Stimulated activated CD8-positive, alpha-beta memory T cell treated with anti-CD3 and anti-CD28 coated beads, Interleukin-12 subunit alpha, Interleukin-12 subunit beta, amount 100 ng/mL, for 4 hours (primary cell): ENCODE measurements at places on chromosomes 1 and 21.

- DNase-seq = no peak
Measured at GRCh38 chr21:42414066-42414465, 10.4 kb downstream of the UBASH3A start.

GRCh38 chr1:221711063-221711577 is 30.8 kb downstream of the DUSP10 start:
- DNase-seq = no peak

DNA sequence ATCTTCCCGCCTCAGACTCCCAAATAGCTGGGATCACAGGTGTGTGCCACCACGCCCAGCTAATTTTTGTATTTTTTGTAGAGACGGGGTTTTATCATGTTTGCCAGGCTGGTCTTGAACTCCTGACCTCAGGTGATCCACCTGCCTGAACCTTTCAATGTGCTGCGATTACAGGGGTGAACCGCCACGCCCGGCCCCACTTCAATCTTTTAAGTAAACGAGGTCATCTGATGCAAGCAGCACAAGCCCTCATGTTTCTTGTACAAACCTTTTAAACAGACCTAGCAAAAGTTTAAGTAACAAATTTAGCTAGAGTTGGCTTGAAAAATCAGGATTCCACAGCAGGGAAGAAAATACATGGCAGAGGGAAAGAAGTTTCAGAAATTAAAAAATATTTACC is 21.2 kb upstream of the USP1 start:
- no peak for DNase-seq

DNA sequence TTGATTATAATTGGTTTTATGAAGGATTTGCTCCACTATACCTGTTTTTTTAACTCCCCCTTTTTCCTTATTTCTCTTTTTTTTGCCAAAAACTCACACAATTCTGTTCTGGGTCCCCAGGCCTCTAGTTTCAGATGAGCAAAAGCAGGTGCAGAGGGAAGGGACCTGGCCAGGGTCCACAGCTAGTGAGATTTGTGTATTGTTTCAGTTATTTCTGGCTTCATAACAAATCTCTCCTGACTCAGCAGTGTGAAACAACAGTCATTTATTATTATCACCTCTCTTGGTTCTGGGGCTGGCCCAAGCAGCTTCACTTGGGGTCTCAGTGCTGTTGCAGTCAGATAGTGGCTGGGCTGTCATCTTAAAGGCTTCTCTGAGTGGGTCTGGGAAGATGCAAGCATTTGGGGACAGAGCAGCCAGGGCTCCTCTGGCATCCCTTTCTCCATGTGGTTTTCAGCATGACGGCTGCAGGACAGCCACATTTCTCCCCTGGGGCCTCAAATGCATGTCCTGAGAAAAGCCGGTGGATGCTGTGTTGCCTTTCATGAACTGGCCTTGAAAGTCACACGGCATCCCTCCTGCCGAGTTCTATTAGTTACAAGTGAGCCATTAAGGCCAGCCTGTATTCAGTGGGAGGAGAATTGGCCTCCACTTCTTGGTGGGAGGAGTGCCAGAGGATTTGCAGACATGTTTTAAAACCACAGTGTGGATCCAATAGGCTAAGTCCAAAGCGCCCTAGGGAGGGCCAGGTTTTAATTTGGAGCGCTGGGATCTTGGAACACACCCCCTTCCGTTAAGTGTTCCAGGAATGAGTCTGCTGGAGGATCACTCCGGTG is 137.1 kb downstream of the CAMTA1 start:
- DNase-seq = no peak

GRCh38 chr1:115184260-115184950 is 95.1 kb upstream of the TSPAN2 start:
- no peak for DNase-seq

- no peak for DNase-seq
Measured at GRCh38 chr1:147833231-147833860, 69.2 kb upstream of the GJA8 start.

- no peak for DNase-seq
Measured at GRCh38 chr1:77333501-77333900, 51.7 kb downstream of the AK5 start.

DNA sequence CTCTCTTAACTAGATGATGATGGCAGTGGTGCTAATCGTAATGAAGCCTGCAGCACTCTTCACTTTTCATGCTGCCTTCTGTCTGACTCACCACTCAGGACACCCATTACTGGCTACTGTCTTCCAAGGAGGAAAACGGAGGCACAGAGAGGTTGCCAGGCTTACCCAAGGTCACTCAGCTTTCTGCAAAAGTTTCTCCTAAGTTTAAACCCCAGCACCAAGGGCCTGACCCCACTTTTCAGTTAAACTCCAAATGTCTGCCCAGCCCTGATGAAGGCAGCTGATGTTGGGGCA is 78.1 kb upstream of the RUNX3 start:
- DNase-seq = no peak

GRCh38 chr21:27173053-27173452 is 206.2 kb upstream of the ADAMTS5 start:
- DNase-seq = no peak

DNA sequence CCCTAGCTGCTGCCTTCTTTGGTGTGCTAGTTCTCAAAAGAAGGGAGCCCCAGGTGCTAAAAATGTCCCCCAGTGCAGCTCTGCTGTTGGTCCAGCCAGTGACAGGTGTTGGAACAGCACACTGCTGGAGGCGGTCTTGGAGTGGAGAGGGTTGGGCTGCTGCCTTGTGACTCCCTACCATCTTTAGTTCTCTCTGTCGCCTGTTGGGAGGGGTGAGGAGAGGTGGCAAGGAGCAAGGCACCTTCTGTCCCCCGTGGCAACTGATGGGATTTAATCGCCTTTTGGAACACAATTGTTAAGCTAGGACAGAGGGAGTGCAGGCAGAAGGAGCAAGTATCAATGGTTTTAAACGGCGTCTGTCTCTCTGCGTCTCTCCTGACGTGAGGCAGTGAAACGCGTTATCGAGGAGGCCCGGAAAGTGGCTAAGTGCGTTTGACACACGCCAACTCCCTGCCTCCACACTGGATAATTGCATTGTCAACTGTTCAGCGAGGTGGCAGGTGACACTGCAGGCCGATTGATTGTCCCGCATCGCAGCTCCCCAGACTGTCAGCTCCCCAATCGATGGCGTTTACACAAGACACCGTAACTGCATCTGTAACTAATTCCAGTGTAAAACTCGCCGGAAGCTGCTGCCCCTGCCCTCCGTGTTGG is 34.0 kb downstream of the TMEM53 start:
- DNase-seq = no peak

DNA sequence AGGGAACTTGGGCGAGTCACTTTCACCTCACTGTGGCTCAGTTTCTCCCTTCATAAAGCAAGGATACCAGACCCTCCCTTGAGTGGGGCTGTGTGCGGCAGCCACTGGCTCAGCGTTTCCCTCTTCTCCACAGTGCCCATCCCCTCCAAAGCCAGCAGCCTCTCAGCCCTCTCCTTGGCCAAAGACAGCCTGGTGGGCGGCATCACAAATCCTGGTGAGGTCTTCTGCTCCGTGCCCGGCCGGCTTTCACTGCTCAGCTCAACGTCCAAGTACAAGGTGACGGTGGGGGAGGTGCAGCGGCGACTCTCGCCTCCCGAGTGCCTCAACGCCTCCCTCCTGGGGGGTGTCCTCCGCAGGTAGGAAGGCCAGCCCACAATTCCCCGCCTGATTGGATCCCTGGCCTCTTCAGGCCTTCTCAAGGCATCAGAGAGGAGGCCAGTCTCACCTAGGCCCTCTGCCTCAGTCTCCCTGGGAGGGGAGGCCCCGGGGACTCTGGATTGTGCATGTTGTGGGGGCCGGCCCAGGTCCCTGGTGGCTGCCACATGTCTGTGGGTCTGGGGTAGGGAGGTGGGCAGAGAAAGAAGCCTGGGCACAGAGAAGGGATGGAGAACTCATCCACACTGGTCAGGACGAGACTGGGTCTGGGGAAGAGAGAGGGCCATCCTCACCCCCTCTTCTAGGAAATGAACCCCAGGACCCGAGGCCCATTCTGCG is 15.2 kb downstream of the TFAP2E start:
- DNase-seq = no peak

DNA sequence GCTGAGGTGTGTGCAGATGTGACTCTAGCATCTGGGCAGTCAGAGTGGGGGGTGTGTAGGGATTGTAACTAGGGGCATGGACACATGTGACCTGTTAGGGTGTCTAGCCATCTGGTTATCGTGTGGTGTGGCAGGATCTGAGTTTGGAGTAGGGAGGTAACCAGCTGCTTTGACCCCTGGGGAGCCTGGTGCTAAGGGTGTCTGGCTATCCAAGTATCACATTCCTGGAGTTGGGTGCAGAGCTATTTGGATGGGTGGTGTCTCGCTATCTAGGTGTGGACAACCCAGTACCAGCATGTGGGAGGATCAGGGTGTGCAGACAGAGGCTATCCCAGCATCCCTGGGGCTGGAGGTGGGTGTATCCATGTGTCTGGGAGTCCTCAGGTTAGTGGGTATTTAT is 4.7 kb downstream of the PTPRU start:
- DNase-seq = no peak

GRCh38 chr1:219876798-219877209 is 51.6 kb downstream of the SLC30A10 start:
- no peak for DNase-seq

- no peak for DNase-seq
Measured at GRCh38 chr1:173489149-173489600, 12.0 kb downstream of the PRDX6 start.

- no peak for DNase-seq
Measured at GRCh38 chr1:107689733-107690132, 275.2 kb downstream of the VAV3 start.

GRCh38 chr1:40976952-40977690 is 2.4 kb upstream of the CTPS1 start:
- no peak for DNase-seq

DNA sequence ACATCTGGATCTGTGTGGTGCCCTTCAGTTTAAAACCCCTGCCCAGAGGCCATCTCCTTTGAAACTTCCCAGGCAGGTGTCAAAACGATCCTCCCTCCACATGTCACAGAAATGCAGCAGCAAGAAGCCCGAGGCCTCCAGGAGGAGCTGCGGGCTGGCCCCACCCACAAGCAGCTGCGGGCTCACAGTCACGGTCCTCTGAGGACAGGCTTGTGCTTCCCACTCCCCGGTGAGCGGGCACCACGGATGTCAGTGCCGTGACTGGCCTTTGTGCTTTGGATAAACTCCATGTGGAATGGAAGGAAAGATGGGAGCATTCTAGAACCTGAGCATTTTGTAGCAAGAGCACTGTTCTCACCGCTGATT is 65.8 kb downstream of the SIK1 start:
- no peak for DNase-seq

DNA sequence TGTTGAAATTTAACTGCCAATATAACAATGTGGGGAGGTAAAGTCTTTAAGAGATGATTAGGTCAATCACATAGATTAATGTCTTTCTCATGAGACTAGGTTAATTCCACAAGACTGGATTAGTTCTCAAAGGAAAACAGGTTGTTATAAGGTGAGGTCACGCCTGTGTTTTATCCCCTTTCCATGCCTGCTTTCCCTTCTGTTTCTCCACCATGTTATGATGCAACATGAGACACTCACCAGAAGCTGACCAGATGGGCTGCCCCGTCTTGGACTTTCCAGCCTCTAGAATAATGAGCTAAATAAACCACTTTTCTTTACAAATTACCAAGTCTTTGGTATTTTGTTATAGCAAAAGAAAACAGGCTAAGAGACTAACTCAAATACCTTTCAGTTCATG is 70.8 kb downstream of the DDAH1 start:
- no peak for DNase-seq

DNA sequence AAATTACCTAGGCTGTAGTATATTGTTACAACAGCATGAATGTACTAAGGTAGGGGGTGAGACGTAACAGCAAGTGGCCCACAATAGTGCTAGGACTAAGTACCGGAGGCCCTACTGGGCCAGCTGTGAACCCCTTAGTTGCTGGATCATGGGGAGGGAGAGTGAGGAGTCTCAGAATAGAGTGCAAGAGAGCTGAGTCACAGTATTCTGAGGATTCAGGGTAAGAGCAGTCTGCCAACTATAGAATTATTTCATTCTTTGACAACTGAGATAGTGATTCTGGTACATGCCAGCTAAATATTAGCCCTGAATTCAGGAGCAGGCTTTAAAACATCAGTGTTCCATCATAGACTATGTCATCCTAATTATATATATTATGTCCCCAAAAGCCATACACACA is 218.7 kb downstream of the TM2D1 start:
- no peak for DNase-seq

GRCh38 chr1:43849670-43850069 is 83.9 kb upstream of the ARTN start:
- no peak for DNase-seq

DNA sequence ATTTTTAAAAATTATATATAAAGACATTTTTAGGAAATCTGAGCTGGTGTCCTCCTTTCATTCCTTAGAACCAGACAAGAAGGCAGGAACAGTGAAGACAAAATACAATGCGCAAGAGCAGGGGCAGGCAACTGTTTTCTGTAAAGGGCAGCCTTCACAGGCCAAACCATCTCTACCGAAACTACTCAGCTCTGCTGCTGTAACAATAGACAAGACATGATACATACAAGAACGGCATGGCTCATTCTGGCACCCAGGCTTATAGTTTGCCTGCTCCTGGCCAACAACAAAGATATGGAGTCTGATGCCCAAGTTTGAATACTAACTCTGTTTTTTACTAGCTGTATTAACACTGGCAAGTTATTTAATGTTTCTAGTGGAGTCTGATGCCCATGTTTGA is 232.0 kb downstream of the SMYD3 start:
- DNase-seq = no peak

DNA sequence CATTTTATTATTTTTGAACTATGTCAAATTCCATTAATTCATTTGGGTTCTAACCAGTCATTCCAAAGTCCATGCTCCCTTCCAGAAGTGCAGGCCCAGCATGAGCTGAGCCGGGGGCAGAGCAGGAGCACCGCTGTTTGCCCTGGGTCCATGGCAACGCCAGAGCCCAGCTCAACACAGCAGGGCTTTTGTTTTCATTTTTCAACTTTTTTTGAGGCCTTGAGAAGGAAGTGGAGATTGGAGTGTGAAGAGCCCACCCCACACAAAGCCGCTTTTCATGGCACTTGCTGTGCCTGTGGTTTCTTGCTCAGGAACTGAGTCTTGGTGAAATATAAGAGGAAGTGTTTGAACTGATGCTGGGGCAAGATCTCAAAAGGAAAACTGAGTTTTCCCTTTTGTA is 13.2 kb upstream of the PRMT2 start:
- DNase-seq = no peak

- DNase-seq = no peak
Measured at GRCh38 chr1:242208021-242208420, 209.1 kb upstream of the MAP1LC3C start.

GRCh38 chr21:27292229-27292628 is 325.3 kb upstream of the ADAMTS5 start:
- no peak for DNase-seq
